ENCODE measurements at places on chromosomes 1 and 21. TPM values are rescaled to one million over a fixed set of nuclear protein-coding genes. Genes with fewer than 3 reads are reported as not detected.

Gene PGLYRP3
- total RNA-seq, result not detected

Gene ZNF124
- 11.8 TPM for total RNA-seq

Gene IVL
- not detected for total RNA-seq

Gene KCNQ4
- 0.53 TPM for total RNA-seq

Gene ITLN1
- total RNA-seq, result not detected

Gene NBPF6
- not detected for total RNA-seq

Gene CFAP74
- not detected for total RNA-seq

Gene KRTAP21-2
- total RNA-seq, result not detected

Gene EPS8L3
- total RNA-seq, result not detected

Gene THRAP3
- 135 TPM for total RNA-seq

Gene FCRL6
- not detected for total RNA-seq

Gene FAM72A
- total RNA-seq, result 31.5 TPM

Gene HPCA
- not detected for total RNA-seq

Gene TMPRSS2
- total RNA-seq, result not detected

Gene LCA5L
- total RNA-seq, result 0.22 TPM

Gene TAF1A
- 19.6 TPM for total RNA-seq

Gene TRABD2B
- total RNA-seq, result not detected

Gene GUCA2B
- not detected for total RNA-seq

Gene CR1L
- not detected for total RNA-seq

Gene TIAM1
- 74.9 TPM for total RNA-seq
